Uterus (tissue), 4 donors: ENCODE measurements at places on chromosomes 6 and 20. TPM values are rescaled to one million over a fixed set of nuclear protein-coding genes. Genes with fewer than 3 reads are reported as not detected.

Gene ATP6V1G2
- not detected for total RNA-seq

DNA sequence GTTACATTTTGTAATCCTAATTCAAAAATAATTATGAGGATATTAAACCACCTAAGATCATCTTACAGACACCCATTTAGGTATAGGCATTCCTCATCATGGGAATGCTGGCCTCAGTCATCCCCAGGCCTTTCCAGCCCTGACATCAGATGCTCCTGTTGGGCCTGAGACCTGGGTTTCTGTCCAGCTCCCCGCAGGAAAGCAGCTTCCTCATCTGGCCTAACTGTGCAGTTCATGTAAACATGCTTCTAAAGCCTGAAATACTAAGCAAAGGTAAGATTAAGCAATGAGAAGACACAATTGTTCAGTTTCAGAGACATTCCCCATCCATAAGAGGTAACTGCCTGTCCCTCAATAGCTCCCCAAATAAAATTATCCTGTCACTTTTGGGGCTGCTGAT, 19.0 kb downstream of the ETV7 start:
- DNase-seq, result no peak
- no peak overlapping the region for H3K27ac ChIP-seq
- H3K36me3 ChIP-seq, result no peaks in the 10 kb centered on the region

- H3K4me3 ChIP-seq, result no peak overlapping the region
- H3K36me3 ChIP-seq, result no peaks in the 10 kb centered on the region
- DNase-seq, result no peak
- no peaks in the 10 kb centered on the region for H3K4me1 ChIP-seq
- H3K27ac ChIP-seq, result no peak overlapping the region
These were observed 29.7 kb upstream of the TMX4 start for GRCh38 chr20:8049310-8049709.

DNA sequence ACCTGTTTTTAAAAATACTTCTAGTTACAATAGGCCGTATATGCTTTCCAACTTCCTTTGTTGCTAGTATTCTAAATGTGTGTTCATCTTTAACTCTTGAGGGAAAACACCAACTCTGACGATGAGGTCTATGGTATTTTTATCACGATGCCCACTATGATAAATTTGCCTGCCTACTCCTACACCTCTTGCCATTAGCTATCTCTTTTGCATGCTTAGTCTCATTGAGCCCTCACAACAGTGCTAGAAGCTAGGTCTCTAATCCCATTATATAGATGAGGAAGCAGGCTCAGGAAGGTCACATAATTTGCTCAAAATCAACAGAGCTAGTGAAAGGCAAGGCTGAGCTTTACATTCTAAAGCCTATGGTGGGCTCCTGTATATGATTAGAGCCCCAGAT, 13.2 kb downstream of the AAR2 start:
- no peaks in the 10 kb centered on the region for H3K4me1 ChIP-seq
- H3K27ac ChIP-seq, result no peak overlapping the region
- H3K4me3 ChIP-seq, result no peak overlapping the region
- no peak for DNase-seq

Gene MAK
- total RNA-seq, result not detected

DNA sequence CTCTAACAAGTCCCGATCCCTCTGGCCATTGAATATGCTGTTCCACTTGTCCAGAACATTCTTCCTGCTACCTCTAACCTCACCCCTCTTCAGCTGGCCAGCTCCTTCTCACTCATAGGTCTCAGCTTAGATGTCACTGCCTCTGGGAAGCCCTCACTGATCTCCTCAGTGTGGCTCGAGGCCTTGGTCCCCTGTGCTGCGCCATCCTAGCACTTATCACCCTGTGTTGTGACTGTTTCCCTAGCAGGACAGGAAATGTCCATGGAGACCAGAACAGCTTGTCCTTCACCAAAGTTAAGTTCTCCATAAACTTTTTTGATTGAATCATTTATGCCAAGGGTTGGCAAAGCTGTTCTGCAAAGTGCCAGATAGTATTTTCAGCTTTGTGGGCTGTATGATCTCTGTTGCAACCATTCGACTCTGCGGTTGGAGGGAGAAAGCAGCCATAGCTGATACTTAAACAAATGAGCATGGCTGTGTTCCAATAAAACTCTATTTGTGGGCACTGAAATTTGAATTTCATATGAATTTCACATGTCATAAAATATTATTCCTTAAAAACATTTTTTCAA, 6.5 kb upstream of the BNIP5 start:
- no peak overlapping the region for H3K27ac ChIP-seq
- H3K27me3 ChIP-seq, result no peaks in the 10 kb centered on the region
- no peak overlapping the region for H3K4me3 ChIP-seq
- no peaks in the 10 kb centered on the region for H3K36me3 ChIP-seq
- H3K4me1 ChIP-seq, result no peaks in the 10 kb centered on the region

DNA sequence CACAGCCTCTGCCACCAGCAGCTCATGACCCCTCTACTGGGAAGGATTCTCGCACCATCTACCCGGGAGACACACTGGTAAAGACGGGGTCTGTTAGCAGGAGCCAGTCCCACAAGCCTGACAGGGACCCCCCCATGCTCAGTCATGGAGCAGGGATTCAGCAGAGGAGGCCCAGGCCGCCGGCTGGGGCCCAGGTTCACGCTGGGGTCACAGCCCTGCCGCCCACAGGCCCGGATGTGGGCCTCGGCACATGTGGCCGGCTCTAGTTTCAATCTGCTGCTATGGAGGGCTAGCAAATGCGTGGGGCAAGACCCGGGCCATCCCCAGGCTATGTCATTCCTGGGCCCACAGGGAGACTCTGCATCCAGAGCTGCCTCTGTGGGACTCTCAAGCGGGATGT, 25.1 kb downstream of the PXDC1 start:
- no peak overlapping the region for H3K4me3 ChIP-seq
- H3K27ac ChIP-seq, result no peak overlapping the region

Gene BNIP5
- not detected for total RNA-seq

Gene UNC93A
- total RNA-seq, result not detected

GRCh38 chr6:170434821-170435155, 118.3 kb downstream of the PSMB1 start:
- no peaks in the 10 kb centered on the region for H3K4me1 ChIP-seq
- no peak overlapping the region for H3K27ac ChIP-seq
- no peak overlapping the region for H3K4me3 ChIP-seq
- no peaks in the 10 kb centered on the region for H3K27me3 ChIP-seq
- no peaks in the 10 kb centered on the region for H3K36me3 ChIP-seq
